ENCODE measurements at places on chromosomes 3 and 15.
A peak's percentile ranks its signal among the peaks of the same experiment; 100 is the strongest.

GRCh38 chr15:36432161-36432560 is 147.3 kb upstream of the CDIN1 start:
- DNase-seq = no peak

GRCh38 chr3:15097891-15098290 is 1.1 kb downstream of the RBSN start:
- no peak for DNase-seq

DNA sequence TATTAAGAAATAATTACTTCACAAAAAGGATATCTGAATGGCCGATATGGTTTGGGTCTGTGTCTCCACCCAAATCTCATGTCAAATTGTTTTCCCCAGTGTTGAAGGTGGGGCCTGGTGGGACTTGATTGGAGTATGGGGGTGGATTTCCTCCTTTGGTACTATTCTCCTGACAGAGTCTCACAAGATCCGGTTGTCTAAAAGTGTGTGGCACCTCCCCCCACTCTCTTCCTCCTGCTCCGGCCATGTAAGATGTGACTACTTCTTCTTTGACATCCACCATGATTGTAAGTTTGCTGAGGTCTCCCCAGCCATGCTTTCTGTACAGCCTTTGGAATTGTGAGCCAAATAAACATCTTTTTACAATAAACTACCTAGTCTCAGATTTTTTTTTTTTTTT is 34.5 kb downstream of the ZBTB11 start:
- no peak for DNase-seq

DNA sequence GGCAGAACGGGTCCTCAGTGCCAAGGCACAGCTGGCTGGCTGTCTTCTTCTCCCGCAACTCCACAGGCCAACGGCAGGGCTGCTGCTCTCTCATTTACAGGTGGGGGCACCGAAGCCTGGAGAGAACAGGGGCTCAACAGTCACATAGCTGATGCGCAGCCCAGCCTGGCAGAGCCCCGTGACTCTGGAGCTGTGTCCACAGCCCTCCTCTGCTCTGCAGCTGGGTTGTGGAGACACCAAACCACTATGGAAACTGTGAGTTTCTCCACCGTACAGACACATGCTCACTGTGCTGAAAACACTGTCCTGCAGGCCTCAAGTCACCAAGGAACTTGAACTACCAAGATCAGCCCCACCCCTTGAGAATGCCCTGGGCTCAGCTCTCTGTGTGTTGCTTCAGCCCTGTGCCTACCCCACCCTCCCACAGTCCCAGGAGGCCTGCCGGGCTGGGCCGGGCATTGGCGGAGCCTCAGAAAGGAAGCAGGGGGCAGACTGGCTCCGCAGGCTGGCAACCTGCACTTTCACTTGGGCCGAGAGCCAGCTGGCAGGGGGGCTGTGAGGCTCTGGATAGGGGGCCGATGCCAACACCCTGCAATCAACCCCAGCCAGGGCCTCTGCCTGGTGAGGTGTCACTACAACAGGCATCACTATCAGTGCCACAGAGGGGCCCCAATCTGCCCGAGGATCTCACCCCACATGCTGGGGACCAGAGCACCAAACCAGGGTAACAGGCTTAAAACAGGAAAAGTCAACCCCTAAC is 113.7 kb upstream of the RPL32 start:
- DNase-seq = peak; percentile 60

DNA sequence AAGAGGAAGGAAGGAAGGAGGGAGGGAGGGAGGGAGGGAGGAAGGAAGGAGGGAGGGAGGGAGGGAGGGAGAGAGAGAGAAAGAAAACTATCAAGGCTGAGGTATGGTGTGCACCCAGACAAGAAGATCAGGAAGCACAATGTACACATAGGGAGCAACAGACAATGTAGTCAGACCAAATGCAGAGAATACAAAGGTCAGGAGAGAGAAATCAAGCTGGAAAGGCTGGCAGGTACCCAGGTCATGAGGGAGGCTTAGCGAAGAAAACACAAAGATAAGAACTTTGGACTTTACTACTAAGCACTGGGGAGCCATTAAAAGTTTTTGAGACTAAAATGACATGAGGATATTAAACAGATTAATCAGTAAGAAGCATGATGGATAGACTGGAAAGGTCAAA is 176.0 kb upstream of the TMCO5A start:
- no peak for DNase-seq

GRCh38 chr3:26625187-26625586 is 2.6 kb downstream of the LRRC3B start:
- no peak for DNase-seq

Measured in NCI-H1105 treated with DMSO at 0.1 percent for 48 hours (cell line).